Kidney epithelial cell (primary cell): ENCODE measurements at places on chromosomes 7 and 10. TPM values are rescaled to one million over a fixed set of nuclear protein-coding genes. Genes with fewer than 3 reads are reported as not detected.

Gene ADRA2A
- not detected in 2 replicates for total RNA-seq

Gene CALML3
- not detected in 2 replicates for total RNA-seq

Gene ELOVL3
- total RNA-seq: 0.55 and 1.1 TPM in 2 replicates

Gene SLC26A4
- total RNA-seq: 0.14 and 0.25 TPM in 2 replicates

Gene ZNF786
- total RNA-seq: 7.2 and 12.1 TPM in 2 replicates

DNA sequence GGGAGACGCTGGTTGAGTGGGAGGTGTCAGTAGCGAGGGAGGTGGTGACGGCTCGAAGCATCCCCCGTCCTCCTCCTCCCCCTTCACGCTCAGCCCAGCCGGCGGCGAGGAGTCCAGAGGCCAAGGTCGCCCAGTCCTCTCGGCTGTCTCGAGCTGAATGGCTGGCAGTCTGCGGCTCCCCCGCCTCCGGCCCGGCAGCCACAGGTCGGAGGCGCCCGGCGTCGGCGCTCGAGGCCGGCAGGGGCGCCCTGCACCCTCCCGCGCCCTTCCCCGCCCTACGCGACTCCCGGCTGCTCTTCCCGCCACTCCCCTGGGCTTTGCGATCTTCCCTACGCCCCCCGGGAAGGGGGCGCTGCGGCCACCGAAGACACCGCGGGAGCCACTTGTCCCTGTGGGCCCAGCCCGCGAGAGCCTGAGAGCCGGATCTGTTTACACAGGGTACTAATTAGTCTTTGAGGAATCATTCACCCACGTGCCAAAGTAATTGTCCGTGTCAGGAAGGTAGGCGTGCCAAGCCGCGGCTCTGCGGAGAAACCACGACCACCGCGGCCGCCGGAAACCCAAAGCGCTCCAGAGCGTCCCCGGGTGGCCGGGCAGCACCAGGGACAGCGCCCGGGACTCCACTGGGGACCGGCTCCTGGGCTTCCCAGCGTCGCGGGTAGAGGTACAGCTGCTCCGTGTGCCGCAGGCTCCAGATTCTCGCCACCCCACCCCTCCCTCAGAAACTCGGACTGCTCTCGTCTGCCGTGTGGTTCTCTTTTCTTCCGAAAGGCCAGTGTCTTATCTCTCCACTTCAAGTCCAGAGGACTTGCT lies at the start of gene NXPH1:
TSS of gene NXPH1 (plus strand) at position 133 of the 813 bp plus-strand sequence.
- DNase-seq: no peak

DNA sequence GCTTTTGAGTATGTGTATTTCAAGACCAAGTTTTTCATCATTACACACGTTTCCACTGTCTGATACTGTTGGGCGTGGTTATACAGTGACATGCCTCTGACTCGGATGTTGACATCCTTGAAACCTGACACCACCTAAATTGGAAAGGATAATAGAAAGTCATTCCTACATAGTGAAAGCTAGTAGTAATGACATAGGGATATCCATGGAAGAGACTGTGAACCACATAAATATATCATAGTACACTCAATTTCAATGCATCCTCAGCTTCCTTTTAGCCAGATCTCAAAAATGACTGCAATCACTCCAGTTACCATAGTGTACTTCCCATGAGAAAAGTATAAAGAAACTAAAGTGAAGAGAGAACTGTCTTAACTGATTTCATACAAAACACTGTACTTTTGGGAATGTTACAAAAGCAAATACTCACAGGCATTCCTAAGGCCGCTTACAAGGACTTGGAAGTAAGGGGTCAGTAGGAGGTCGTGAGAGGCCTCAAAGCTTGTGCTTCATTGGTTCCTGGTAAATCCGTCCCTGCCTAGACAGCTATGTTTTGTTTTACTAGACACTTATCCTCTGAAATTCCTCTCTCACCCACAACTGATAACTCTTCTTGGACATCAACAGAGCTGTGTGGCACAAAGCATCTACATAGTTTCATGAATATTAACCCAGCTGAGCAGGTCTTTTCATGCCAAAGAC lies 71.8 kb upstream of the VWDE start:
- DNase-seq: no peak

GRCh38 chr7:17669204-17669603 lies 271.1 kb downstream of the SNX13 start:
- DNase-seq: no peak

GRCh38 chr7:452226-452751 lies 67.4 kb downstream of the PDGFA start:
- no peak for DNase-seq

DNA sequence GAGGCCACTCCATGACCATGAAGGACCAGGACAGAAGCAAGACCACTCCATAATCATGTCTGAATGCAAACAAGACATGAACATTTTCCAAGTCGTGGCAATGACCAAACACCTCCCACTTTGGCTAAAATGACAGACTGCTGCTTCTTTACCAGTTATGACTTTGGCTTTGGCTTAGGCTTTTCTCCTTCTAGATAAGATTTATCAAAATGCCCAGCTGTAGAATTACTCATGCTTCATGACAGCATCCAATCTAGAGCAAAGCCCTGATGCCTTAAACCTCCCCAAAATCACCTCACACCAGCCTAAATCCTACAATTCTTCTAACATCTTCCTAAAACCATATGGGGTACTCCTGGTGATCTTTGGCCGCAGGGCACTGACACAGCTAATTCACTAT lies 102.1 kb downstream of the VPS41 start:
- no peak for DNase-seq

DNA sequence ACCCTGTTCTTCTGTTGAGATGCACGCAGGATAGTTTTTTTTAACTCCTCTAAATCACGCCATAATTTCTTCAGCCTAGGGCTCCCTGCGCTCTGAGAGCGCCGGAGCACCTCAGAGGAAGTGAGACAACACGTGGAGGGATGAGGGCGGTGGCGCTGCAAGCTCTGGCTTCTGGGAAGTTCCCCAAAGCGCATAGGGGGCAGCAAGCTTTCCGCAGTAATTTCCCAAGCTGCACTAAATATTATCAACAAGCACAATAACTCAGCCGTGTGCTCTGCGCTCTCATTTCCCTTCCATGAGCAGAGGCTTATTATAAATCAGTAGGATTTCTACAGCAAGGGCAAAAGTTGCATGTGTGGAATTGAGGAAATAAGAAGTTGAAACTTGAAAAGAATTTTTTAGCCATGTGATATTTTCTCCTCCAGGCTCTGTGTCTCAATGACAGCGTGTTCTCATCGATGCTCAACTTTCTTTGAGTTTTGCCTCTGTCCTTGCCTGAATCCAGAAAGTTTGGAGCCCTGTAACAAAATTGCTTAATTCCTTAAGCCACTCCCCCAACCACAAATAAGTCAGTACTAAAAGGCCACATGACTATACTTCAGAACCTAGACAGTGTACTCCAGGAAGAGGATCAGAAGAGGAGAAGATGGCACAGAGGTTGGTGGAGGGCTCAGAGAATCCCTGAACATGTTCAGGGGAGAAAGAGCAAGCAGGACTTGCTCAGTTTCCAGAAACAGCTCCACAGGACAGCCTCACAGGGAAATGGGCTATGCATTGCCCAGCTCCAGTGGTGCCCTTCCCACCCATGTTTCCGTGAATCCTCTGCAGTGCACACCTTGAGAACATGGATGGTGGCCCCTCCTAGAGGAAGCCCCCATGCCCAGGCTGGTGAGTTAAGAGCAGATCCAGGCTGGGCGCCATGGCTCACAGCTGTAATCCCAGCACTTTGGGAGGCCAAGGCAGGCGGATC lies 221.5 kb upstream of the GHITM start:
- no peak for DNase-seq

DNA sequence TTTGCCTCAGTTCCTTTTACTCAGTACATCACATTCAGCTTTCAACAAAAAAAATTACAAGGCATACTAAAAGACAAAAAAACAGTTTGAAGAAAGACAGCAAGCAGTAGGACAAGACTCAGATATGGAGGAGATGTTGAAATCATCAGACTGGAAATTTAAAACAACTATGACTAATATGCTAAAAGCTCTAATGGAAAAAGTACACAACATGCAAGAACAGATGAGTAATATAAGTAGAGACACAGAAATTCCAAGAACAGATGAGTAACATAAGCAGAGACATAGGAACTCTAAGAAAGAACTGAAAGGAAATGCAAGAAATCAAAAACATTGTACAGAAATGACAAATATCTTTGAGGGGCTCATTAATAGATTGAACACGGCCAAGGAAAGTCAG lies 402.6 kb downstream of the NEBL start:
- DNase-seq: no peak

- DNase-seq: no peak
Observed at GRCh38 chr7:11552676-11553296, 279.2 kb downstream of the THSD7A start.

DNA sequence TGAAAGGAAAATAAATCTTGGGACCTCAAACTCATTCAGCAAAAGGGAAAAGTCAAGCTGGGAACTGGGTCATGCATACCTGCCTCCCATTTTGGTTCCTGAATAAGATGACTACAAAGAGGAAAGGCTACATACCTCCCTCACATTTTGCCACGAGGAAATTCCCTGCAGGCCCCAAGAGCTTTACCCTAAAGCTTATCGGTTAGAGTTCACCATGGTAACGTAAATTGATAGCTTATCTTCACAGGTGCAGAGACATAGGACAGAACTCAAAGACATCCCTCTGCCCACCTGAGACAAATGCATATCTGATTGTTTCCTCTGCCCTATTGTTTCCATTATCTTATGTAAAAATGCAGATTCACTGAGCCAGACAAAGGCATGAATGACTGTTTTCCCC lies 31.5 kb upstream of the GRB10 start:
- DNase-seq: no peak

GRCh38 chr7:121038717-121039509 lies 50.4 kb downstream of the CPED1 start:
- DNase-seq: no peak

GRCh38 chr7:119413314-119413805 lies 859.6 kb upstream of the KCND2 start:
- no peak for DNase-seq

- no peak for DNase-seq
Observed at GRCh38 chr10:32308027-32308603, 38.8 kb downstream of the EPC1 start.

GRCh38 chr10:89940076-89940475 lies 238.7 kb downstream of the KIF20B start:
- no peak for DNase-seq

DNA sequence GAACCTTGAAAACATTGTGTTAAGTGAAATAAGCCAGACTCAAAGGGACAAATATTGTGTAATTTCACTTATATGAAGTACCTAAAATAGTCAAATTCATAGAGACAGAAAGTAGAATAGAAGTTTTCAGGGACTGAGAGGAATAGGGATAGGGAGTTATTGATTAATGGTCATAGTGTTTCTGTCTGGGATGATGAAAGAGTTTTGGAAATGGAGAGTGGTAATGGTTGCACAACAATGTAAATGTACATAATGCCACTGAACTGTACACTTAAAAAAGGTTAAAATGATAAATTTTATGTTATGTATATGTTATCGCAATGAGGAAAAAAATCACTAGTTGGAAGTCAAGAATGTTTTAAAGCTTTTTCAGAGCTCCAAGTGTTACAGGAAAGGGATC lies 33.5 kb upstream of the IMMP2L start:
- DNase-seq: no peak

DNA sequence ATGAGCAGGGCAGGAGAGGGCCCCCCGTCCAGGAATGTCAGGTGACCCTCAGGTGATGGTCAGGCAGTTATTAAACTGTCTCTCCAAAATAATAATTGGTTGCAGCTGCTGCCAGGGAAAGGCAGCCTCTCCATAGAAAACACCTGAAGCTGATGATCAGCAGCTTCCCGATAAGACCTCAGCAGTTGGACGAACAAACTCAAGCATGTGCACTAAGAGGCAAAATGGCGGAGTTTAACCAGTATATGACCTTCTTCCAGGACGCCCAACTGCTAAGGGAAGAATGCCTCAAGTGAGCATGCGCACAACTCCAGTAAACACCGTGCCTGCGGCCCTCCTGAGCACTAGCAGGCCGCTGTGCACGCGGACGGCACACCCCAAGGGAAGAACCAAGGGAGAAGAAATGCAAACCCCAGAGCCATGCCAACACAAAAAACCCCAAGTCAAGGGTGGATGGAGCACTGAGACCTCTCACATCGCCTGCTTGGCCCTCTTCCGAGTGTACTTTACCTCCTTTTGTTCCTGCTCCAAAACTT lies 38.9 kb upstream of the ADARB2 start:
- no peak for DNase-seq

DNA sequence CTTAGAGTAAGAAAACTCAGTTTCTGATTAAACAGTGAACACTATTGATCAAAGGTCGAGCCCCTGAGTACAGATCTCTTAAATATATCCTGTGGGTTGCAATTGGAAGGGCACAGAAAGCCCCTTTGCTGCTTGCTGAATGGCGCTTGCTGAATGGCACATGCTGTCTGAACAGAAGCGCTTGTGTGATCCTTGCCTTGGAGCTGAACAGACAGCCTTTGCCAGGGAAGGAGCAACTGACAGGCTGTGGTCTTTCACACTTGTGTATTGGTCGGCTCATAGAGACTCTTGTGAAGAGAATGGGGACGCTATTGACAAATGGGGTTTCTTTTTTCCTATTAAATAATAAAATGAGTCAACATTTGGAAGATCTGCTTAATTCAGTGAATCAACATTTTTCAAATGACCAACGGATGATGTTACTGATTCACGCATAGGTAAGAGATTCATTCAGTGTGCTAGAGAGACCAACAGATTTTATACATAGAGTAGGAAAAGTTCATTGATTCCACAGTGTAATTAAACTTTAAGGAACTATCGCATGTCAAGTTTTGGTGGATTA lies 99.4 kb upstream of the TNS3 start:
- no peak for DNase-seq

DNA sequence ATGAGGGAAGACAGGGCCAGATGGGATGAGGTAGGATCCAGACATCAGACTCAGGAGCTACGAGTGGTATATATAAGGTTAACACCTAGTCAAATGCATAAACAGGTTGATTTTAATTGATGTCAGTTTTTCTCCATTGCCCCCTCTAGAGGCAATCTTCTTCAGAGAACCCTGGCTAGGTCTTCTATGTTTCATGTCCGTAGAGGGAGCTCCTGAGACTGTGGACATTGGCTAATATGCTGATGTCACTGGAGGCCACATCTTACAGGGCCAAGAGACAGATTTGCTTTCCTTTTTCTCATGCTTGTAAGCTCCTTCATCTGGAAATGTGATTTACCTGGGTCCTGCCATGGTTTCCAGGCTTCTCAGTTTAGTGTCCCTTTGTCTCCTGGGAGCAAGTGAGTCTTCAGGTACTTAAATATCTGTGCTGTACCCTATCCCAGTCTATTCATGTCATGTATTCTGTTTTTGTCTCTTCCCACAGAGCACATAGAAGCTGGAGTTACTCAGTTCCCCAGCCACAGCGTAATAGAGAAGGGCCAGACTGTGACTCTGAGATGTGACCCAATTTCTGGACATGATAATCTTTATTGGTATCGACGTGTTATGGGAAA lies 161.6 kb upstream of the PRSS1 start:
- no peak for DNase-seq

DNA sequence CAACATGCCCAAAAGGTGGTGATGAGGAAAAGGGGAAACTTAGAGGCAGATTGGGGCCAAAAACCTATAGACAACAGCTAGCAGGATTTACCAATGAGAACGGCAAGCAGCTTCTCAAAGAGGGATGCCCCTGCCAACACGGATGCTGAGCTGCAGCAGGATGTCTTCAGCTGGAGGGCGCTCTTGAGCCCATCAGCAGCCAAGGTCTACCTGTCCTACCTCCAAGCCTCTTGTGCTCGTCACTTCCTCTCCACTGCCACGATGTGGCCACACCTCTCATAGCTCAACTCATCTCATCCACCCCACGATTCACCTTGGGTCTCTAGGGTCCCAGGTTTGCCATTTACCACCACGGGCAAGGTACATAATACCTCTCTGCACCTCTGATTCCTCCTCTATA lies 36.5 kb downstream of the DLG5 start:
- DNase-seq: no peak

GRCh38 chr7:92924800-92925199 lies 88.4 kb upstream of the CDK6 start:
- DNase-seq: no peak

GRCh38 chr10:442209-442608 lies 247.3 kb downstream of the DIP2C start:
- DNase-seq: no peak
